ENCODE measurements at places on chromosomes 2 and 18. TPM values are rescaled to one million over a fixed set of nuclear protein-coding genes. Genes with fewer than 3 reads are reported as not detected.

DNA sequence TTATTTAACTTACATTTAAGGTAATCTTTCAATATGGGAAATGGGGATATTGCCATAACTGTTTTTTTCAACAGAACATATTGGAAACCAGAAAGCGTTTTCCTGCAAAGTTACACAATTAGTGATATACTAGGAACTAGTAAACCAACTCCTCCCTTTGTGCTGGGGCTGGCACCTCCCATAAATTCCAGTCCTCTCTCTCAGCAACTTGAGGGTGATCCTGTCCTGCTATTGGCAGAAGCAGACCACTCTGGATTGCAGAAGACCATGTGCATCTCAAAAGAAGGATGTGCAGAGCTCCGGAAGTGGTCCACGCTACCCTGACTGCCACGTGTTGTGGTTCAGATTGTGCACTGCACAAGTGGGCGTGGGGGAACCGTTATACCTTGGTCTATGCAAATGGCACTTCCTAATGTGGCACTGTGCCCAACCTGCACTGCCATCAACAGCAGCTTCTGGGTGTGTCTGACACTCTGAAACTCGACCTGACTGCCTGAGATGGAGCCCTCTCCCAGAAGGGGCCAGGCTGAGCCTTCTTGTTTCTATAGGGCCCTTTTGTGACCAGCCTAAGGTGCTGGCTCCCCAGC is 219.2 kb downstream of the ZNF516 start:
- DNase-seq, result no peak
- H3K27ac ChIP-seq, result no peak overlapping the region
- no peaks in the 10 kb centered on the region for H3K27me3 ChIP-seq

The CYS1 gene
- total RNA-seq, result 12.0 TPM

The SH3BP4 gene
- total RNA-seq, result 42.5 TPM

The LINC00305 gene
- total RNA-seq, result not detected

The MEIS1 gene
- total RNA-seq, result 92.3 TPM

GRCh38 chr2:236988690-236989624 is 96.7 kb upstream of the COPS8 start:
- H3K4me3 ChIP-seq, result no peak overlapping the region
- DNase-seq, result peak; percentile 49
- H3K27me3 ChIP-seq, result no peaks in the 10 kb centered on the region
- no peak overlapping the region for H3K27ac ChIP-seq
- no peaks in the 10 kb centered on the region for H3K36me3 ChIP-seq

The SCG2 gene
- 6.3 TPM for total RNA-seq

GRCh38 chr18:75023473-75023872 is 185.5 kb downstream of the PTGR3 start:
- H3K36me3 ChIP-seq, result no peaks in the 10 kb centered on the region
- H3K4me3 ChIP-seq, result no peak overlapping the region
- no peaks in the 10 kb centered on the region for H3K4me1 ChIP-seq

- H3K36me3 ChIP-seq, result no peaks in the 10 kb centered on the region
- H3K27ac ChIP-seq, result no peak overlapping the region
- H3K4me3 ChIP-seq, result no peak overlapping the region
- no peak for DNase-seq
- no peaks in the 10 kb centered on the region for H3K27me3 ChIP-seq
These were observed 35.6 kb upstream of the NDUFV2 start for GRCh38 chr18:9066817-9067306.

- H3K4me1 ChIP-seq, result no peaks in the 10 kb centered on the region
- no peaks in the 10 kb centered on the region for H3K27me3 ChIP-seq
- H3K36me3 ChIP-seq, result no peaks in the 10 kb centered on the region
- no peak for DNase-seq
These were observed 27.4 kb upstream of the CATIP start for GRCh38 chr2:218329027-218329825.

DNA sequence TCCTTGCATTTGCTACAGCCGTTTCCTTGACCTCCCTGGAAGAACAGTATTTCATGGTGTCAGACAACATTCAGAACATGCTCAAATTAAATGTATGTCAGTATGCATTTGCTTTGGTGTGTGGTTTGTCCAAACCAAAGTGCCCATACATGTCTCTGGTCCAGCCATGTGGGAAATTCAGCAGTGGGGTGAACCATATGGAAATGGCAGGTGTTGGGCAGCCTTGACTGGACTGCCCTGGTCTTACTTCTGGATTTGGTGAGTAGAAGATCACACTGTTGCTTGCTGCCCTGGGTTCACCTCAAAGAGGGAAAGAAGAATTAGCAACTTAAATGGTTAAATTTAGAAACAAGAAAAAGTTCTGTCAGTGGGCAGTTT is 84.5 kb downstream of the MSH2 start:
- H3K4me1 ChIP-seq, result no peaks in the 10 kb centered on the region
- no peak for DNase-seq
- no peaks in the 10 kb centered on the region for H3K27me3 ChIP-seq
- H3K36me3 ChIP-seq, result no peaks in the 10 kb centered on the region
- no peak overlapping the region for H3K27ac ChIP-seq

GRCh38 chr2:68747900-68748299 is 13.3 kb downstream of the ARHGAP25 start:
- no peak overlapping the region for H3K4me3 ChIP-seq
- H3K36me3 ChIP-seq, result no peaks in the 10 kb centered on the region
- DNase-seq, result no peak
- H3K27ac ChIP-seq, result no peak overlapping the region
- H3K4me1 ChIP-seq, result no peaks in the 10 kb centered on the region

The CFAP65 gene
- not detected for total RNA-seq

DNA sequence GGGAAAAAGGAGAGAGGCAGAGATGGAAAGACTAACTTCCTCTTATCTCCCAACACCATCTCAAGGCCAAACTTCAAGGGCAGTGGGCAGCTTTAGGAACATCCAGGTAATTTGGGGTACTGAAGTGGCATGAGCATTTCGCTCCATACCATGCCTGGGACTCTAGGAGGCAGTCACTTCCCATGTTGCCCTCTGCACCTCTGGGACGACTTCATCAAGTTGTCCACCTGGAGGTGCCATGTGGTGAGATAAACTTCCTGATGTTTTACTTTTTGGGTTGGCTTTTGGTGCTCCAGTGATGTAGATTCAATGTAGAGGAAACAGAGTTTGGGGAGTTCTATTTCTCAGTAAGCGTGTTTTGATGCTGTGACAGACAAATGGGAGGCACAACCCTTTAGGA is 56.3 kb upstream of the UPP2 start:
- DNase-seq, result no peak
- H3K27ac ChIP-seq, result no peak overlapping the region
- H3K36me3 ChIP-seq, result no peaks in the 10 kb centered on the region
- H3K4me3 ChIP-seq, result no peak overlapping the region
- H3K4me1 ChIP-seq, result no peaks in the 10 kb centered on the region

The CFC1B gene
- total RNA-seq, result not detected

The LIMS4 gene
- 2.3 TPM for total RNA-seq

- H3K4me3 ChIP-seq, result no peak overlapping the region
- no peaks in the 10 kb centered on the region for H3K27me3 ChIP-seq
- H3K36me3 ChIP-seq, result no peaks in the 10 kb centered on the region
These were observed 80.0 kb downstream of the ETAA1 start for GRCh38 chr2:67476809-67477790.

DNA sequence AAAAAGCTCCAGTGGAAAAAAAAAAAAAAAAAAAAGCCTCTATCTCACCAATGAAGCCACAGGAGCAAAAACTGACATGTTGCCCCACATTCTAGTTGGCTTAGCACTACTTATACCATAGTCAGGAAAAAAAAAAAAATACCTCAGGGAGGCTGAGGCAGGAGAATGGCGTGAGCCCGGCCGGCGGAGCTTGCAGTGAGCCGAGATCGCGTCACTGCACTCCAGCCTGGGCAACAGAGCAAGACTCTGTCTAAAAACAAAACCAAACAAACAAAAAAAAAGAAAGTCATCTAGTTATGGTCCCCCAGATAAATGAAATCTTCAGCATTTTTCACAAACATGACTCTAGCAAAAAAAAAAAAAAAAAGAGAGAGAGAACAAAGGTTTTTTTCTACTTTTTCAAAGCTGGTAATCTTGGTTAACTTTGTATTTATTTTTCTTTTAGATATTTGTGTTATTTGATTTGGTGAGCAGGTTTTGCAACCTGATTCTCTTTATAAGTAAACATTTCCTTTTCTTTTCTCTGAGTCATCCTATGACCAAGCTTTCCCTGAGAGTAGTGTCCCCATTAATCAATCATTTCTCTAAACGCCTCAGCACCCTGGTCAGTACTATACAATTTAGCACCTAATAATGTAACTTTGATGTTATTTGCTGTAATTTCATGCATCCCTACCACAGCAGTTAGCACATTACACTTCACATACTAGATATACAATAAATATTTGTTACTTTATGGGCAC is 273.7 kb upstream of the PIK3C3 start:
- no peak overlapping the region for H3K4me3 ChIP-seq
- H3K4me1 ChIP-seq, result no peaks in the 10 kb centered on the region
- no peak for DNase-seq
